Stimulated activated CD8-positive, alpha-beta memory T cell treated with anti-CD3 and anti-CD28 coated beads, Interleukin-7, amount 100 ng/mL, for 1 hour (primary cell): ENCODE measurements at places on chromosomes 3 and 15.

DNA sequence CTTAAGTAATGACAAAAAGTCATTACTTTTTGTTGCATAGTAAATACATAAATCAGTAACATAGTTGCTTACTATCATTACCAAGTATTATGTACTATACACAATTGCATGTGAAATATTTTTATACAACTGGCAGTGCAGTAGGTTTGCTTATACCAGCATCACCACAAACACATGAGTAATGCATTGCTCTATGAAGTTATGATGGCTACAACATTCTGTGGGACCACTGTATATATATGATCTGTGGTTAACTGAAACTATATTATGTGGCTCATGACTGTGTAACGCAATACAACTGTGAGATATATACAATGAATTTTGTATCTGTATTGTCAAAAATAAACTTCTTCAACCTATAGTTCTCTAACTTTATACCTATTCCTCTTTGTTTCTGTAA is 113.7 kb upstream of the RBMS3 start:
- no peak for DNase-seq

GRCh38 chr3:71930056-71930991 is 145.4 kb upstream of the PROK2 start:
- no peak for DNase-seq

DNA sequence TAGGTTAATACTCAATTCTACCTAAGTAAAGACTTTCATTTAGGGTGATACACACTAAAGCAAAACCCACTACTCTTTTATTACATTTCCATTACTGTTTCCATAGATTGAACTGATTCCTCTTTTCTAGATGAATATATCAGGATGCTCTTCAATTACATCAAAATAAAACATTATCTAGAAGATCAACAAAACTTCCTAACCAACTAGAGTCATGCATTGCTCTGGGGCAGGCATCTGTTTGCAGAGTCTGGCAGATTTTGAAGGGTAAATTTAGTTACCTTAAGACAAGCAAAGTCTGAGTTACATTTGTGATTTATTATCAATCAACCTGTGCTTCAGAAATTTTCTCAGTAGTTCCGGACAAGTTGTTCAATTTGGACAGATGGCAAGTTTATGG is 117.1 kb downstream of the NEK11 start:
- DNase-seq: no peak

DNA sequence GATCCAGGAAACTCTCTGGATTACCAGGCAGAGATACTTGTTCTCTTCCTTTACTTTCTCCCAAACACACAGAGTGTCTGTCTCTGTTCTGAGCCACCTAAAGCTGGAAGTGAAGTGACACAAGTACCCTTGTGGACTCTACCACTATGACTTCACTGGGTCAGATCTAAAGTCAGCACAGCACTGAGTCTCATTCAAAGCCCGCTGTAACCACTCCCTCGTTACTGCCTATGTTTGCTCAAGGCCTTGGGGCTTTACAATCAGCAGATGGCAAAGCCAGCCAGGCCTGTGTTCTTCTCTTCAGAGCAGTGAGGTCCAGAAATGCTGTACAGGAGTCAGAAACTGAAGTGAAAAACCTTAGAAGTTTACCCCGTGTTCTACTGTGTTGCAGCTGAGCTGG is 588.3 kb upstream of the SEMA6D start:
- DNase-seq: no peak

DNA sequence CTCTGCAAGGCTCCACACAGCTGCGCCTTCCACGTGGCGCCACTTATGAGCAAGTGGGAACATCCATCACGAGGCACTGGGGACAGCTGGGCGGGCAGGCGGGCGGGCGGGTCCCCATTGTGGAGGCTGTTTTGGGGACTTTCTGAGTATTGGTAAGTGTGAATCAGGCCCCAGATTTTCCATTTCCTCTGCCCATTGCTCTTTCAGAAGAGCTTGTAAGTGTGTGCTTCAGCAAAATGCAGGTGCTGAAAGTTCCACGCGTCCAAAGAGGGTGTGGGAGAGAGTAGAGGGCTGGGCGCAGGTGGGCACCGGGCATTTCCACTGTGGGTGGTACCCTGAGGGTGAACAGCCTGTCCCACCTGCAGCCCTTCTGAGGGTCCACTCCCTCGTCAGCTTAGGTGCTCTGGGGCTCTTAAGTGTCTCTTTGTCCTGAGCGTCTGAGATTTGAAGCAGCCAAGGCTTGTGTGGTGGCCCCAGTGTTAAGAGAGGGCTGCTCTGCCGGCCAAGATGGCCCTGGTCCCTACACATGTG is 177.1 kb downstream of the RPLP1 start:
- DNase-seq: no peak

DNA sequence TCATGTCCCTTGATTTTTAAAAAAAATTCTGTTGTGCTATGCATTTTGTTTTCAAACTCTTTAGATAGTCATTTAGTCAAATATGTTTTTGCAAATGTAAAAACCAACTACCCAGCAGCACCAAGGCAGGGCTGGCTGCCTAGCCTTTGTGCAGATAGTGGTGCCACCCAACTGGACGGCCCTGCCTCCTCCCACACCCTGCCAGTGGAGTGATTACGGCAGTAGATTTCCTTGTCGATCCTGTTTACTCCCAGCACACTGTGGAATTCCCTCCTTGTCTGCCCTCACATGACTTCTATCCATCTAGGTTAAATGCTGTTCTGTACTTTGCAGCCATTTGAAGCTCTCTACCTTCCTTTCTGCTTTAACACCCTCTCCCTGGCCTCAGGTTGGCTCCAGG is 79.4 kb upstream of the PLXNA1 start:
- DNase-seq: no peak
